ENCODE measurements at places on chromosomes 2 and 18. TPM values are rescaled to one million over a fixed set of nuclear protein-coding genes. Genes with fewer than 3 reads are reported as not detected.
A peak's percentile ranks its signal among the peaks of the same experiment; 100 is the strongest.

- H3K27ac ChIP-seq, result no peak overlapping the region
- H3K4me1 ChIP-seq, result no peaks in the 10 kb centered on the region
- no peaks in the 10 kb centered on the region for H3K36me3 ChIP-seq
- H3K4me3 ChIP-seq, result no peak overlapping the region
- no peak for DNase-seq
- H3K27me3 ChIP-seq, result no peaks in the 10 kb centered on the region
These were observed 31.8 kb upstream of the TMEM131 start for GRCh38 chr2:98027538-98027937.

Gene MROH2A
- total RNA-seq, result not detected

- no peaks in the 10 kb centered on the region for H3K27me3 ChIP-seq
- DNase-seq, result no peak
- no peak overlapping the region for H3K4me3 ChIP-seq
- no peaks in the 10 kb centered on the region for H3K36me3 ChIP-seq
- H3K27ac ChIP-seq, result no peak overlapping the region
These were observed 155.9 kb upstream of the MAP3K20 start for GRCh38 chr2:172919732-172920131.

Gene BCL2L11
- 9.2 TPM for total RNA-seq

GRCh38 chr2:43791035-43791765 lies 17.4 kb downstream of the DYNC2LI1 start:
- DNase-seq, result no peak
- no peak overlapping the region for H3K4me3 ChIP-seq
- no peaks in the 10 kb centered on the region for H3K36me3 ChIP-seq
- H3K27me3 ChIP-seq, result no peaks in the 10 kb centered on the region
- H3K4me1 ChIP-seq, result no peaks in the 10 kb centered on the region
- H3K27ac ChIP-seq, result peak overlapping the region; percentile 7

Measured in sigmoid colon (tissue), 7 donors.